ENCODE measurements at places on chromosomes 6 and 20.
A peak's percentile ranks its signal among the peaks of the same experiment; 100 is the strongest.

GRCh38 chr20:1860446-1860845 lies 34.8 kb upstream of the SIRPA start:
- no peak for DNase-seq

DNA sequence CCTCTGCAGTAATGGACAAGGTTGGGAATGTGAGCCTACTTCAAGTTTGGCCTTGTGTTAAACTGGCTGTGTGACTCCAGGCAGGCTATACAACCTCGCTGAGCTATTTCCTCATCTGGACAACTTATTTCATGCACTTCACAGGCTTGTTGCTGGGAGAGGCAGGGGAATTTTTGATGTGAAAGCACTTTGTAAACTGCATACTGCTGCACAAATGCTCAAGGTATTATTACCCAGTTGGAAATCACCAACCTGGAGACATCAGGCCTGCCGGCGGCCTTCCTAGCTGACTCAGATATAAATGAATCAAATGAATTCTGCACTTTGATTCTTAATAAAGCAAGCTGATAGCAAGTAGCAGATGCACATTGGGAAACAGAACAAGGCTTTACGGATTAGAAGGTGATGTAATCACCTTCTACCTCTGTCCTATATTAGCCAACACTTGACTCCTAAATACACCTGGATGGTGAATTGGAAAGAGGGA lies 10.1 kb downstream of the JARID2 start:
- DNase-seq: no peak

DNA sequence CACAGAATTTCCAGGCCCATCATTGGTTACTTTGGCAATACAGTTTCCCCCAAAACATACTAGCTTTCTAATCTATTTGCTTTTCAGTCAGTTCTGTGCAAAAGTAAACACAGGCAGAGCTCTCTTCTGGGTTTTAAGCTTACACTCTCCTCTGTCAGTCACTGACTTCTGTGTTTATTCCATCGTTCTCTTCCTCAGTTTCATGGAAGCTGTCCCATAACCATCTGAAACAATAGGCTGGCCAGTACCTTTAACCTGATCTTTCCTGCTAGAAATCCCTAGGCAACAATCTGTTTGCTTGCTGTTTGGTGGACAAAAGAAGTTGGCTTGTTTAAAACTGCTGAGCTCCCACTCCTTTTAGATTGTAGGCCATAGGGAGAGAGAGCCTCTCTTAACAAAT lies 431.5 kb downstream of the HACE1 start:
- DNase-seq: no peak

DNA sequence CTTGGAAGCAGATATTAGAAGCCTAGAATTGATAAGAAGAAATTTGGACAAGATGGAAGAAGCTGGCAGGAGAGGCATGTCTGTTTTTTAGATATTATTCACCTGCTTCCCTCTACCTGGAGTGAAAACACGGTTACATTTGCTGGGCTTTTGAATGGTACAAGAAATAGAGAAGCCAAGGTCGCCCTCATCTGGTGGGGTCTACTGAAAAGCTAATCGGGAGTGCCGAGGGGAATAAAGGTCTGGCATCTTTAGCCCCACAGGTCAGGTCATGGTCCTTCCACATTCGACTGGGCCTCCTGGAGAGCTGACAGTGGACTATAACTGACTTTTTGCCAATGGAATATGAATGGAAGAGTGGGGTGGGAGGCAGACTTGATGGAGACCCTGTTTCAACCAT lies 4.6 kb upstream of the C2 start:
- DNase-seq: peak; percentile 53

DNA sequence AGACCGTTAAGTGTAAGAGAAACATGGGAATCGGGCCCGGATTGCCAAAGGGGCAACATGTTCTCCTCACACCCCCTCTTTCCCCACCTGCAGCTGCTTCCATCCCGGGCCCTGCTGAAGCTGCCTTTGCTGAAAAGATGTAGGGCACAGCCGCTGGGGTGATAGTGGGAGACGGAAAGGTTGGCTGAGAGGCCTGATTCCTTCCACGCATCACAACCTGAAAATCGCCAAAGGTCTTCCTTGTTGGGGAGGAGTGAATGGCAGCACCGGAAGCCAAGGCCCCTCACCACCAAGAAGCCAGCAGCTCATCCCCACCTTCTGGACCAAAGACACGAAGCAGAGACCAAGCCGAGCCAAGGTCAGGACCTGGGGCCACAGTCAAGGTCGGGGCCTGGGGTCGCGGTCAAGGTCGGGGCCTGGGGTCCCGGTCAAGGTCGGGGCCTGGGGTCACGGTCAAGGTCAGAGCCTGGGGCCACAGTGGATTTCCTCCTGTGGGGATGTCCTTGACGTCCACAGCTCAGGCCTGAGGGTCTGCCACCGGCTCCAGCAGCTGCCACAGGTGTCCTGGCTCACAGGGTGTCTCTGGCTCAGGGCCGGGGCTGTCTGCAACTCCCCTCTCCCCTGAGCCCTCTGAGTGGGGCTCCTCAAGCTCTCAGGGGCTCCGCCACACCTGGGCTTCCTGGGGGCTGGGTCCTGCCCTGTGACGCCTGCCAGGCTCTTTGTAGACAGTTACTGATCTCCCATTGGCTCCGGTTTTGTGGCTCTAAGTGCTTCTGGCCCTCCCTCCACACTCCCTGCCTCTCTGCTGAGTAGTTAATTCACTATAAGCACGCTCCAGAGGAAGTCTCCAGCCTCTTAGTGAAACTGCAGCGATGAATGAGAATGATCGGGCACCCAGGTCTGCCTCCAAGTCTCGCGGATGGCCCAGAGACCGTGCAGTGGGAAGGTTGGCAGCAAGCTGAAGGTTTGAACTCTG lies 5.5 kb upstream of the CHRNA4 start:
- DNase-seq: no peak

- DNase-seq: no peak
Observed at GRCh38 chr20:63494420-63495166, 4.3 kb downstream of the EEF1A2 start.

GRCh38 chr20:63740070-63740626 lies 572 bp downstream of the SLC2A4RG start:
- peak; percentile 67 for DNase-seq

Data from Calu3 (cell line).